SIG-M5 (cell line): ENCODE measurements at places on chromosomes 11 and 22.

DNA sequence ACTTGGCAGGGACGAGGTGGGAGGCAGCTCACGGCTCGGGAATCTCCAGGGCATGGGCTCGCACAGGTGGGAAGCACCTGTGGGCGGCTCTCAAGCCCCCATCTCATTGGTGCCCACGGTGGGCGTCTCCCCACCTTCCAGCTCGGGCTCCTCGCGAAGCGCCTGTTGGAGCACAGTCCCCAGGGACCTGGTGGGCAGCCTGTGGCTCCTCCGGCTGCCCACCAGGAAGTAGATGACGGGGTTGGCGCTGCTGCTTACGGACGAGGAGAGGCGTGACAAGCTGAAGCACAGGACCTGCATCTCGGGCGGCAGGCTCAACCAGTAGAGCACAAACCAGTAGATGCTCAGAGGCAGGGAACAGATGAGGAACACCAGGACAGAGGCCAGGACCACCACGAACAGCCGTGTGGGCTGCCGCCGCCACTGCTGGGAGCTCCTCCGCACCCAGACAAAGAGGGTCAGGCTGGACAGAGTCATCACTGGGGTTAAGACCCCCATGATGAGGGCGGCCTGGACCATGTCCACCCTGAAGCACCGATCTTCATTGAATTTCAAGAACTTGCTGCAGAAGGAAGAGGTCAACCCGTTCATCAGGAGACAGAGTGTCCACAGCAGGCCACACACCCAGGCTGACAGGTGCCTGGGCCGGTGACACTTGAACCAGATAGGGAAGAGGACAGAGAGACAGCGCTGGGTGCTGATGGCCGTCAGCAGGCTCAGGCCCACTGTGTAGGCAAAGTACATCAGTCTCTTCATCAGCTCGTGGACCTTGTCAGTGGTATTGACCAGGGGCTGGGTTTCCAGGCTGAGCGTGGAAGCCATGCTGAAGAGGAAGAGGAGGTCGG lies 633 bp downstream of the MRGPRD start:
- no peak for DNase-seq

GRCh38 chr11:61828629-61829407 lies 718 bp downstream of the FADS2 start:
- DNase-seq: no peak

DNA sequence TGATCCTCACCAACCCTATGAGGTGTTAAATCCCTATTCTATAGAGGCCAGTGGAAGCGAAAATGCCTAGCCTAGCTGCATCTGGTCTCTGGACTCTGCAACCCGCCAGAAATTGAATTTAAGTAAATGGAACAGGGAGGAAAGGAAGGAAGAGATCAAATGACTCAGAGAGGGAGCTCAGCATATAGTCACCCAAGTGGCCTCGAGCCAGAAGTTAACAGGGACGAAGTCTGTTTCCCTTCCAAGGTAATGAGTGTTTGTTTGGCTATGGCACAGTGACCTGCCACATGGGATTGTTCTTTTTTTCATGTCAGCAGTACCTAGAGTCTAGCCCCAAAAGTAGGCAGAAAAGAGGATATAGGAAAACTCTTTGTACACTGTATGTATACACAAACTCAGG lies 66.3 kb downstream of the PAK1 start:
- DNase-seq: no peak

DNA sequence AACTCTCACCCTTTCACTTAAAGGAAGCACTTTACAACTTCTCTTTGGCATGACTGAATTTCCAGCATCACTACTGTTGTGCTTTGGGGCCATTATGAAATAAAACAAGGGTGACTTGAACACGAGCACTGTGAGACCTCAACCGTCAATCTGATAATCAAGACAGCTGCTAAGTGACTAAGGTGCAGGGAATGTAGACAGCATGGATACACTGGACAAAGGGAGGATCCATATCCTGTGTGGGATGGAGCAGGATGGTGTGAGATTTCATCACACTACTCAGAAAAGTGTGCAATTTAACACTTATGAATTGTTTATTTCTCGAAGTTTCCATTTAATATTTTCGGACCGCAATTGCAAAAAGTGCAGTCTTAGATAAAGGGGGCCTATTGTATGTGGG lies 16.1 kb upstream of the EXPH5 start:
- no peak for DNase-seq

GRCh38 chr11:44559207-44559939 lies 6.1 kb upstream of the CD82 start:
- no peak for DNase-seq

DNA sequence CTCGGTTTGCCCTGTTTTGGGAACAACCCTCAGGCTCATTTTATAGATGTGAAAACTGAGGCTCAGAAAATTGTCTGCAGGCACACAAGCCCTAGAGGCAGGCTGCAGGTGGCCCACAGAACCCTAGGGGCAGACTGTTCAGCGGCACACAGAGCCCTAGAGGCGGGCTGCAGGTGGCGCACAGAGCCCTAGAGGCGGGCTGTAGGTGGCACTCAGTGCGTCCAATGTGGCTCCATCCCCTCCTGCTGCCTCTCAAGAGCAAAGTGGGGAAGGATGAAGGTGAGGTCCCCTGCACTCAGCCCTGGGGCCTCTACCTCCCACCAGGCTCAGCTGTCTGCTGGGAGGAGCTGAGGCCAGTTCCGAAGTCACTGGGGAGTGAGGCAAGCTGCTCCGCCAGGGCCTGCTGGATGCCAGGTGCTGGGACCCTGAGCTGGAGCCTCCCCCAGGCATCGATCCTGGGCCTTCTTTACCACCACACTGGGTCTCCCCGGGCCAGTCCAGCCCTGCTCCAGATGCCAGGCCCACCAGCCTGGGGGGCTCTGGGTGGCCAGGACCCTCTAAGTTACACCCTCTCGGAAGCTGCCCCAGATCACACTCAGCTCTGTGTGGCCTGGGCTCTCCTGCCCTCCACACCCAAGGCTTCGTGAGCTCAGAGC lies 2.3 kb downstream of the ACY3 start:
- peak; percentile 5 for DNase-seq

- DNase-seq: no peak
Observed at GRCh38 chr11:44834846-44835245, 108.1 kb downstream of the TSPAN18 start.

DNA sequence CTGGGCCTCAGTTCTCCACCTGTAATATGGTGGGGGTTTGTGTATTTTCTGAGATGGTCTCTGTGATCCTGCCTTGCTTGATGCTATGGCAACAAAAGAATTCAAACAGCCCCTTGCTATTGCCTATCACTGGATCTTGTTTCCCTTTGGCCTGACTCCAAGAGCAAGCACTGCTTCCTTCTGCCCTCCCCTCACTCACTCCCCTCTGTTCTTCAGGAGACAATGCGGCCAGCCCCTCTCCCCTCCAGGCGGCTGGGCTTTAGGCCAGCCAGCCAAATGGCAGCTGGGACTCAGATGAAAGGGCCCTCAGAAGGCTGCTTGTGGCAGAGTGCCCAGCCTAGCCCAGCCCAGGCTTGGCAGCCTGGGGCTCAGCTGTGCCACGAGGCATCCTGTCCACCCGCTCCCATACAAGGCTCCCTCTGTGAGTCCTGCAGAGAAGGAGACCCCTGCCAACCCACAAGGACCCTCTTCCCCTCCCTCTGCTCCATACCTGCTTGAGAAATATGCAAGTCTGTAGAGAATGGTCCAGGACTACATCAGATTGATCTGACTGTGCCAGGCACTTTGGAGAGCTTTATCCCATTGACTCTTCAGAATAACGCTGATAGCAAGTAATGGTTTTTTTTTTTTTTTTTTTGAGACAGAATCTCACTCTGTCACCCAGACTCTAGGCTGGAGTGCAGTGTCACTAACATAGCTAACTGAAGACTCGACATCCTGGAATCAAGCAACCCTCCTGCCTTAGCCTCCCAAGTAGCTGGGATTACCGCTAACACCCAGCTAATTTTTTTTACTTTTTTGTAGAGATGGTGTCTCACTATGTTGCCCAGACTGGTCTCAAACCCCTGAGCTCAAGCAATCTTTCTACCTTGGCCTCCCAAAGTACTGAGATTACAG lies 7.6 kb upstream of the KCTD14 start:
- DNase-seq: no peak

- DNase-seq: no peak
Observed at GRCh38 chr11:109971184-109971523, 122.0 kb upstream of the ZC3H12C start.

DNA sequence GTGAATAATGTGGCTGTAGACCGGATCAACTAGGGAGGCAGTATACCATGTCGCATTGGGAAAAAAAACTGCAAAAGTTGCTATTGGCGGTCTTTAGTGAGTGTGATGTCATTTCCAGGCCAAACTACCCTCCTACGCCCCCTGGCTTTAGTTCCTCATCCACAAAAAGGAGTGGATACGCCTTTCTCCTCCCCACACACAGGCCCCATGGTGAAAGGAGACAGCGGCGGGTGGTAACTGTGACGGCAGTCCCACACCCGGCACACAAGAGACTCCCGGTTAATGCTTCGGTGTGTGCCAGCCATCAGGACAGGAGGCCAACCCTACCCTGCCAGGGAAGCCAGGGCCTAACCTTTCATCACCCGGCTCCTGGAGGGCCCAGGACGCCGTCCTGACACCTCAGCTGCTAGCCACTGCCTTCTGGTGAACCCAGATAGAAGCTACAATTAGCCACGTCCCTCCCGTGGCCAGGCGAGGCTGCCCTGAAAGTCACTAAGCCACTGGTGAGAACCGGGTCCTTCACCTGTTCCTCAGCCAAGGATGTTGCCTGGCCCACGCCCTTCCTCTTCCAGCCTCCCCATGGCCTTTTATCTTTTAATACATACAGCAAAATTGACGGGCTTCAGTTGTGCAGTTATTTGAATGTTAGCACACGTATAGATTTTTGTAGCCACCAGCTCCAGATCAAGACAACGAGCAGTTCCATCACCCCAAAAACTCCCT lies 10.8 kb downstream of the TP53I11 start:
- no peak for DNase-seq

DNA sequence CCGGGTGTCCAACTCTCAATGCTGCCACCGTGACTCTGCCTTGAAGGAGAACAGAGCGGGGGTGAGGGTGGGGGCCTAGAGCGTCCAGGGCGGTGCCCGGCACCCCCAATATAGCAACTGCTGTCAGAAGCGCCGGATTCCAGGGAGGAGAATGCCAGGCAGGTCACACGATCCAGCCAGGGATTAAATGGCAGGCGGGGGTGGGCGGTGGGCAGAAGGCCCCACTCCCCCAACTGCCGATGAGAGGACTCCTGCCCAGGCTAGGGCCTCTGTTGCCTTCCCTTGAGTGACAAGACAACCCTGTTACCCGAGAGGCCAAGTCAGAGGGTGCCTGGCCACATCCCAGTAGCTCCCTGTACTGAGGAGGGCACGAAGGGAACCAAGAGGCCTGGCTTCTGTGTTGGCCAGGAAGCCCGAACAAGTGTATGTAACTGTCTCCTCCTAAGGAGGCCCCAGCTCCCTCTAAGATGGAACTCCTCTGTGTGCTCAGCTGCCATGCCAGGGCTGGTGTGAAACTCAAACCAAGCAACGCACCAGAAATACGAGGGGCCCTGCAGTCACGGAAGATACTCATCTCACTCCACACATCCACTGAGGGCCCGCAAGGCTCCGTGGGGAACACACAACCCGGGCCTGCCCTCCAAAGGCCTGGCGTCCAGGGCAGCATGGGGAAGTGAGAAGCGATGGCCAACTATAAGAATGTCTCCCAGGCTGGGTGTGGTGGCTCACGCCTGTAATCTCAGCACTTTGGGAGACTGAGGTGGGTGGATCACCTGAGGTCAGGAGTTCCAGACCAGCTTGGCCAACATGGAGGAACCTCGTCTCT lies 3.0 kb downstream of the PACSIN3 start:
- no peak for DNase-seq

DNA sequence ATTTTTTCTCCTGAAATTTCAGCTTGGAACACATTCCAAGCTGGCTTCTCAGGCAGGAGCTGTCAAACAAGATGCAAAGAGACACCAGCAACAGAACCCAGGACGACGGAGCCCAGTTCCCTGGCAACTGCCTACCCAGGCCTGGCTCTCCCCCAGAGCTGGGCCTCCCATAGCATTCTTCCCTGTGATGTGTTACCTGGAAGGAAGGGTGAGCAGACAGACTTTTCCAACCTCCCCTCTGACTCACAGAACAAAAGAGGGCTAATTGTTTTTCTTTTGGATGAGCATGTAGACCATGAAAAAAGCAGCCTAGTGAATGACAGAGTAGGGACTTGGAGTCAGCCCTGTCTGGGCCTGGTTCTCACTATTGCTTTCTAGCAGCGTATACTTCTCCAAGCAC lies 55.3 kb upstream of the BMAL1 start:
- no peak for DNase-seq

- DNase-seq: no peak
Observed at GRCh38 chr11:117045196-117045595, 53.0 kb downstream of the SIK3 start.

GRCh38 chr22:43202756-43203410 lies 15.9 kb upstream of the TTLL12 start:
- no peak for DNase-seq

DNA sequence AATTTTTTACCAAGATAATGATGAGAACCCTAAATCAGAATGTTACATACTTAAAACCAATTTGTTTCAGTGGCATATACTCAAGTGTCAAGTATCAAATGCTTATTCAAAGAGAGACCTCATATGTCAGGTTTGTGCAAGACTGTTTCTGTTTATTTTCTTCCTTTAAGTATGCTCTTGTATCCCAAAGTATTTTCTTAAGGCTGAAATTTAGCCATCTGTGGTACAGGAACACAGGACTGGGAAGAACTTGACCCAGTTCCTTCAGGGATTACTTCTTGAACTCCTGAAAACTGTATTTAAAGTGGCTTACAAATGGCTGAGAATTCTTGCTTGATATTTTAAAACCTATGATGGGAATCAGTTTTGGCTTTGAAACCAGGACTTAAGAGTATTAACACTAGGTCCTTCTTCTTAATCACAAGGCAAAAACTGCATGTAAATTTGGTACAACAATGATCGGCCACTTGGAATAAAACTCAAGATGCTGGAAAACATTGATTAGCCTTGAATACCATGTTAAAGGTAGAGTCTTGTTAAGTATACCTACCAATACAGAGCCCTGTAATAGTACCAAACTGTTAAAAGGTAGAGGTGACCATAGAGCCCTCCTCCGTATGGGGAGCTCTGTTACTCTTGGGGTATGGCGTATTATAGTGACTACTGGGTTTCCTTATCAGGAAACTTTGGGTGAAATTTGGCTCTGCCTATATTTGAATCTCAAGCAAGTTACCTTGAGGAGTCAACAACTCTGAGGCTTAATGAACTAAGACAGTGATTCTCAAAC lies 95.9 kb downstream of the BLID start:
- no peak for DNase-seq

GRCh38 chr11:113163291-113164030 lies 150.9 kb upstream of the TTC12 start:
- no peak for DNase-seq

- DNase-seq: no peak
Observed at GRCh38 chr11:63907808-63908530, 9.0 kb downstream of the RCOR2 start.

GRCh38 chr11:8091721-8092120 lies 10.7 kb downstream of the TUB start:
- no peak for DNase-seq
